ENCODE measurements at places on chromosomes 7 and 10.

GRCh38 chr7:130286881-130287280 is 6.1 kb upstream of the CPA4 start:
- no peak for DNase-seq

DNA sequence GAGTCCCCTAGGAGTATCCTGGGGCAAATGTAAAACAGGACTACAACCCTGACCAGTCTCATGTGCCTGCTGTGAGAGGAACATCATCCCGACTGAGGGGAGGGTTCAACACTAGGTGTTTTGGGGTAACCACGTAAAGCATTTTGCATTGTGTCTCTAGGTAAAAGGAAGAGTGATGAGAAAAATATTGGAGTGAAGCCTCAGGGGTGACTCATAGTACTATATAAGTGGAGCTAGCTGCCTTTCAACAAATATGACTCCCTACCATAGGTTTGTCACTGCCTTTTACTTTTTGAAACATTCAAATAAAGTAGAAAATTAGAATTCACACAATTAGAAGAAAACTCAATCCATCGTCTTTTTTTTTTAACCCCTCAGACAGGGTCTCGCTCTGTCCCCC is 2.6 kb upstream of the CAMK2G start:
- DNase-seq, result no peak

DNA sequence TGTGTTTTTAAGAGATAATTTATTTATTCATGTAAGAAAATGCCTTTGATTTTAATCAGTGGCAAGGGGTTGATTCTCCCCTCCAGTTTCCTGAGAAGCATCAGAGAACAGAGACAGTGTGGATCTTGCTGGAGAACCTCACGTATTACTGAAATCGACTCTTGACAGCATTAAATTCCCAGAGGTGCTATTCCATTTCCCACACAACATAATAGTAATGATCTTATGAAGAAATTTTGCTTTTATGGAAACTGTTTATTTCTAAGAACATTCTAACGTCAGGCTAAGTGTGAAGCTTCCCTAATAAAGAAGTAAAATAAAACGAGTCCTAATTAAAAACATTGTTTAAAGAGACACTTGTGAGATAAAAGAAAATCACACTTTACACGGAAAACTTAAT is 293.1 kb upstream of the NRP1 start:
- DNase-seq, result no peak

- no peak for DNase-seq
Measured at GRCh38 chr7:137213744-137214143, 129.8 kb downstream of the PTN start.

- no peak for DNase-seq
Measured at GRCh38 chr10:86497621-86498020, 24.0 kb downstream of the WAPL start.

DNA sequence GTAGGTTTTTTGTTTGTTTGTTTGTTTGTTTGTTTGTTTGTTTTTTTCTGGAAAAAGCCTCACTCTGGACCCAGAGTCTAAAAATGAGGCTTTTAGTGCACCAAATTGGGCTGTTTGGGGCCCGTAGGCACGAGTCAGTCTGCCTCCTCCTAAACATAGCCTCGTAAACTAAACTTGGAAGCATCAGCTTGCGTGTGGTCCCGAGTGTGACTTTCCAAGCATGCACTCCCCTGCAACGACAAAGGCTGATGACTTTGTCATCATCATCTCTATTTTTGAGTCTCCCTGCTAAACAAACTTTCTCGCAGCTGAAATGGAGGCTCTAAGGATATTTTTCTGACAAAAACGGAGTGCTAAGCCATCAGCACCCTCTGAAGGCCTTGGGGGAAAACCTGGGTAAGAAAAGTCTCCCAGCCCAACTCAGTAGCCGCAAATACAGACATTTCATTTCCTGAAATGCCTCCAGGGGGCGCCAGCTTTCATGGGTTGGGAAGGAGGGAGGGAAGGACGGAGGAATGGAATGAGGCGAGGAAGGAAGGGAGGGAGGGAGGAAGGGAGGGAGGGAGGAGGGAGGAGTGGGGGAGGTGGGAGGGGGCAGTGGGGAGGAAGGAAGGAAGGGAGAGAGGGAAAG is 245.9 kb downstream of the KCNMA1 start:
- peak; percentile 42 for DNase-seq

DNA sequence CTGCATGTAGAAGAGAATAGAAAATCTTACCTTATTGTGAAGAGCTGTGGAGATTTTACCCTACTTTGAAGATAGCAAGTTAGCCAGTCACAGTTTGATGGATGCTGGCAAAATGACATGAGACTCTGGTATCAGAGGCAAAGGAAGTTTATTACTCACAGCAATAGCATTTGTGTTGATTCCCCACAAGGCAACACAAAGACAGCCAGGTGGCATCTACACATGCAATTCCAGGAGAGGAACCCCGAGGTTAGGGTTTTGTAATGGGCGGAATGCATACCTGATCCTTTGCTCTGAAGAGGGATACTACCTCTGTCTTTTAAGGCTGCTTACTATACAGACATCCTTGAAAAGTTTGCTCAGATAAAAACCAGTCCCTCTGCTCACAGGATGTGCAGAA is 59.5 kb downstream of the AHR start:
- no peak for DNase-seq

DNA sequence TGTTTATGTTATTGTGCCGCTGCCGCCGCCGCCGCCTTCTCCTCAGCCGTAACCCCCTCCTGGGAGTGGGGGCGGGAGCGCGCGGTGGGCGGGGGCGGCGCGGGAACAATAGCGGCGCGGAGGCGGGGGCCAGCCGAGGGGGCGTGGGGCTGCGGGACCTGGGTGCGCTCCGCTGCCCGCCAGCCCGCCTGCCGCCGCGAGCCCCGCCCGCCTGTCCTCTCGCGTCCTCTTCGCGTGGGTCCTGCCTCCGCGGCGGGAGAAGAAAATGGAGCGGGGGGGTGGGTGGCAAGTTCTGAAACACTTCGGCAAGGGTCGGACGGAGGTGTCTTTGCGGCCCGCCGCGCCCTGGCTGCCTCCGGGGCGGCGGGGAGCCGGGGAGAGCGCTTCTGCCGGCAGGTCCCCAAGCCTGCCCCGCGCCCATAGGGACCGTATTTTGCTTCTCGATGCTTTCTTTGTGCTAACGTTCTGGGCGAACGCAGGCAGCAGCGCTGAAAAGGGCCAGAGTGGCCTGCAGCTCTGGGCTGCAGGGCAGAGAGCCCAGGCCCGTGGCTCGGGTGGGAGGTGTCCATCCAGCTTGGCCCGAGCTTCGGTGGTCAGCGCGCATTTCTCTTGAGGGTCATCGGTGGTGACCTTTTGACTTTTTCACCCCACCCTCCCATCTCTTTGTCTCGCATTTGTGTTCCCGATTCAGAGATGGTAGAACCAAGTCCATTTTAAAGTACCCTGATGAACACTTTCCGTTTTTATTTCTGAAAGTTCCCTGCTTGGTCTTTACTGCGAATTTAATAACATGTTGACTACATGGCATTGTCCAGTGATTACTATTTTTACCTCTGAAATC is 613 bp downstream of the MAPK8 start:
- DNase-seq, result no peak

- peak; percentile 85 for DNase-seq
Measured at GRCh38 chr10:11178606-11179515, 161.2 kb downstream of the CELF2 start.

DNA sequence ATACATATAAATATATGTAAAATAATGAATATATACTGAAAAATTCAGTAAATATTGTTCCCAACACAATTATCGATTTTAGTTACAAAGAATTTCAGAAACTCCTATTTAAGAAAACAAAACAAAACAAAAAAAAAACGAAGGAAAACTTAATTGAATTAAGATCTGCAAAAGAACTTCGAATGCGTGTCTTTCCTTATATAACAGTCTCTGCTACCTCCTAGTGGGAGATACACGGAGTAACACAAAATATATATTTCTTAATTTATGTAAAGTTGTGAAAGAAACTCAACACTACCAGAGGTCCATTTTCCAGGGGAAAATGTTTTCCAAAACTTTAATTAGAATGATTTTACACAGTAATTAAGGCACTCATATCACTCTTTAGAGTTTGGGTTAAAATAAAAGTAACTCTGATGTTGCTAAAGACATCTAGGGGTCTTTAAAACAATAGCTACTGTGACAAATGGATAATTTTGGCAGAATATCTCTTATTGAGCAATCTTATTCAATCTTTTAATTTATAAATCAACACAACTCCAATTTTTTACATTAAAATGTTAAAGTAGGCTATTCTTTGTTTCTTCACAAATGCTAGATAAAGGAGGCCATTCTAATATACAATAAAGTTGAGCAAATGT is 41.6 kb downstream of the NEBL start:
- no peak for DNase-seq

- no peak for DNase-seq
Measured at GRCh38 chr10:114603303-114603702, 54.8 kb downstream of the ABLIM1 start.

GRCh38 chr7:154858836-154859537 is 143.9 kb downstream of the PAXIP1 start:
- no peak for DNase-seq

GRCh38 chr7:9505516-9505915 is 1072.1 kb downstream of the NXPH1 start:
- DNase-seq, result no peak

DNA sequence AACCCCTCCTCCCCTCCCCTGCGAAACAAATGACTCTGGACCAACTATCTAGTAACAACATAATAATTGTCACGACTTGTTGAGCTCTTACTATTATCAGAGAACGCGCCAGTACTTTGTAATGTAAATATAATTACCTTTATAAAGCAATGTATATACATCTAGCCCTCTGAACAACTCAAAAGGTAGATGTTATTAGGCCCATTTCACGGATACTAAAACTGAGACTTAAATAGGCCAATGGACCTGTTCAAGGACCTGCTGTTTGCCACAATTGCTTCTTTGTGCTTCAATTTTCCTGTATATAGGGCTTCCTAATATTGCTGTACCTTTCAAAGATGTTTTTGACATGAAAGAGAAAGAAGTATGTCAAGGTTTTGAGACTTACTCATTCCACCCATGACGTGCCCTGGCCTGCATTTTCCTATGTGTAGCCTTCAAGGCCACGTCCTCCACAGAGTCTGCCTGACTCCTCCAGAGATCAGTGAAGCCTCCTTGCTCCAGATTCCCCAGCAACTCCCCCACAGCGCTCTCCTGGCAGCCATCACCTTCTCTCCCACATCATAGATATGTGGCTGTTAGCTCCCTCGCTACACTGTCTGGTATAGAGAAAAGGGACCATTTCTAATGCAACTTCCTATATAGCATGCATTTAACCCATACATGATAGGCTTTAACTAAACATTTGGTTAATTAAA is 156.6 kb downstream of the SKIDA1 start:
- DNase-seq, result no peak

DNA sequence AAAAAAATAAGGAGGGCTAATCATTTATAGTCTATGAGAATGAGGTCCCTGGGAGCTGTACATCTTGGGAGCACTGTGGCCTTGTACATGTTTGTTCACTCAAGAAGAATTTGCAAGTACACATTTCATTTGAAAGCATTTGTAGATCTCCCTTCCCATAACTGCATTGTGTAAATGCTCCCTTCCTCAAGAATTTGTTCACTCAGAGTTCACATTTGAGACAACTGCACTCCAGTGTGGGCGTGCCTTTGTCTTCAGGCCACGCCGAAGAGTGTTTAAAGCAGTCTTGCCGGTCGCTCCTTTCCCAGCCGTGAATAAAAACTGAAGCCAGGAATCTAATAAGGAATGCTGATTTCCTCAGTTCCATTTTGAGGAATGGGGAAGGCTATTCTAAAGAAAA is 291.1 kb upstream of the LYZL1 start:
- DNase-seq, result no peak

DNA sequence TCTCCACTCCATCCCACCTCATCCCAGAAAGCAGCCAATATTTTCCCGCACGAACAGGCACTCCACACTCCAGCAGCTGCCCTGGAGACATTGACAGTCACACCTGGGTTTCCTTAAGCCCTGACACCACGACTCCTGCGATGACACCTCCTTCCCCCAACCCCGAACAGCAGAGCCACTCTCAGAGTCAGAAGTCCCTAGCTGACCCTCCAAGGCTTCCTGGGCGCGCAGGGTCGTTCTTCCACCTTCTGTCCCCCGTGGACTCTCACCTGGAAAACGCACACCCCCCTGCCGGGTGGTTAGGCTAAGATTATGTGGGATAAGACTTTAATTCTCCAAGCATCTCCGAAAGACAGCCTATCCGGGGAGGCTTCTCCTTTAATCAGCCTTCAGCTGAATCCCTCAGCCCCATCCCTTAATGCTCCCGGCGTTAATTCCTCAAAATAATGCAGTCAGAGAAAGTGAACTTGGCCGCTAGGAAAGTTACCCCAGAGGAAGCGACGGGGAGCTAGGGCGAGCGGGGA is 1.1 kb downstream of the DENND11 start:
- peak; percentile 40 for DNase-seq

- DNase-seq, result no peak
Measured at GRCh38 chr7:47413526-47414341, 168.2 kb downstream of the TNS3 start.

DNA sequence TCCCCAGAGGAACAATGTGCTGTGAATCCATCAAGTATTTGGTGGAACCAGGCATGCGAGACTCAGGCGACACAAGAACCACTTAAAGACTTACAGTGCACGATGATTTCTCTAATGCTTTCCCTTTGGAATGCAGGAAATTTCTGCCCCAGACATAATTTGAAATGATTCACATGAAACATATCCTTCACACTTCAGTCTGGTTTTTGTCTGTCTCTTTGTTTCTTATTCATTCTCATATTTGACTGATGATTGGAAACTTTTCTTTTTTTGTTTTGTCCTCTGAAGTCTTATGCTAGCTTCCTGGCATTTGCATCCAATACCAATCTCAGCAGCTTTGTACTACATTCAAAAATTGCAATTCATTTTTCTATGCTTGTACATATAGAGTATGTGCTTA is 502.8 kb downstream of the PHTF2 start:
- DNase-seq, result no peak

GRCh38 chr10:8315619-8316021 is 261.1 kb downstream of the GATA3 start:
- DNase-seq, result no peak

DNA sequence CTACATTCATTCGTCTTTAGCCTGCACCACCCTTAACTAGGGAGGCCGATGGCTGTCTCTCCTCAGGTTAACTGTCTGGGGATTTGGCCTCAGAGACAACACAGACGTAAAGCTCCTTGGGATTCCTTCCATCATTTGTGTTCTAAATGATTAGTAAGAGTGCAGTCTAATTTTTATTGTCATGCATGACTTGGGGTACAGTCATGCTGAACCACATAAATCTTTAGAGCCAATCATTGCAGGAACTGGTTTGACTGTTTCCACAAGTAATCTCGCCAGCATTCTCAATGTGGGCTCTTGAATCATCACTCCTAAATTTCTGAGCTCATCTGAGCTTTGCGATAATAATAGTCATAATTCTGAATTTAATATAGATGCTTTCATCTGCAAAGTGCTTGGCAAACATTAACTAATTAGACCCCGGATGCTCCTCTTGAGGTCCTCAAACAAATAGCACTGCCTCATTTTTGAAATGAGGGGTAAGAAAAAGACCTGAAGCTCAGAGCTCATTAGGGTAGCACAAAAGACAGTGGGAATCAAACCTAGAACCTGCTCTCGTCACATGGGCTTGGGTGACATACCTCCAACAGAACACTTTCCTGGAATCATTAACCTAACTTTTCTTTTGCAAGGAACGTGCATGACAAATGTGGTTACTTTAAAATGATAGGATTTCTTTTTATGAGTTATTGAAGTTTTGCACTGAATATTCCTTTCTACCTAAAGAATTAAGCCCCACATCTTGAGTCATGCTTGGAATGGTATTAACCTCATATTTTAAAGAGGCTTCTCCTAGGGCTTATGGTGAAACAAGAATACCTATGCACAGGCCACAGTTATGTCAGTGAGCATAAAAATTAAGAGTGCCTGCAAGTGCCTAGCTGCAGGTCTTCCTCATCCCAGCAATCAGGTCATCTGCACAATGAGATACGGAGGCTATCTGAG is 118.9 kb upstream of the NRP1 start:
- no peak for DNase-seq

GRCh38 chr7:1238450-1238882 is 5.8 kb downstream of the UNCX start:
- DNase-seq, result no peak

Measured in B cell (primary cell).